ENCODE measurements at places on chromosomes 3 and 15.

- DNase-seq: peak; percentile 11
These were observed 68.7 kb upstream of the BLM start for GRCh38 chr15:90648137-90649070.

DNA sequence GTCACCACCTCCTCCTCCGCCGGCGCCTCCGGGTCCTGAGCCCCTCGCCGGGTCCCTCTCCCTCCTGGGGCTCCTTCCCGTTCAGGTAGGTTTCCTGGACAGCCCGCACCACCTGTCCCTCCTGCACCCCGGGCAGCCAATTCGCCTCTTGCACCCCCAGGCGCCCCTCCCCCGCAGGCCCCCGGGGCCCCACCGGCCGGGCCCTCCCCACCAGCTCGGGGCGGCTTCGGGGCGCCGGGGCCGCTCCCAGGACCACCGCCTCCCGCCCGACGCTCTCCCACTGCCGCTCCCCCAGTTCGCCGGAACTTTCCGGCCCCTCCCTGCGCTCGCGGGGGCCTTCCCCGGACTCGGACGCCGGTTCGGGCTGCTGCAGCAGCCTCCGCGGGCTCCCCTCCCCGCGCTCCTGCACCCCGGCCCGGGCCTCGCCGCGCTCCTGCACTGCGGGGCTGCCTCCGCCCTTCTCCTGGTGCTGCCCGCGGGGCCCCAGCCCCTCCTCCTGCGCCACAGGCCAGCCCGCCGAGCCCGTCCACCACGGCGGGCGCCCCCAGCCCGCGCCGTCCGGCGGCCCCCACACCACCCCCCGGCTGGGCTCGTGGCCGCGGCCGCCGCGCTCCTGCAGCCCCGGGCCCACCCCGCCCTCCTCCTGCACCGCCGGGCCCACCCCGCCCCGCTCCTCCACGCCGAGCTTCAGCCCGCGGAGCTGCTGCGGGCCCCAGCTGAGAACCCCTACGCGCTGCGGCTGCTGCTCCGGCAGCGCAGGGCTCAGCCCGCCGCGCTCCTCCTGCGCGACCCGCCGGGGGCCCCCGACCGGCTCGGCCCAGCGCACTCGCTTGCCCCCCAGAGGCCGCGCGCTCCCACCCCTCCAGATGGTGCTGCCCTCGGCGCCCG is 587 bp upstream of the TNK2 start:
- DNase-seq: no peak

- DNase-seq: no peak
These were observed 94.0 kb downstream of the WDR76 start for GRCh38 chr15:43920815-43921214.

GRCh38 chr3:64008487-64009351 is 14.6 kb downstream of the PSMD6 start:
- DNase-seq: peak; percentile 16

- no peak for DNase-seq
These were observed 239.5 kb upstream of the HES1 start for GRCh38 chr3:193896419-193896818.

- no peak for DNase-seq
These were observed 49.7 kb downstream of the XXYLT1 start for GRCh38 chr3:195221015-195221853.

- peak; percentile 60 for DNase-seq
These were observed 2.9 kb downstream of the TIMP4 start for GRCh38 chr3:12155828-12156227.

- DNase-seq: no peak
These were observed 130.4 kb upstream of the FOXB1 start for GRCh38 chr15:59873644-59874272.

- no peak for DNase-seq
These were observed 77.8 kb upstream of the LPP start for GRCh38 chr3:188076176-188076575.

GRCh38 chr15:92576597-92577200 is 78.9 kb downstream of the FAM174B start:
- DNase-seq: no peak
